ENCODE measurements at places on chromosomes 1 and 21. TPM values are rescaled to one million over a fixed set of nuclear protein-coding genes. Genes with fewer than 3 reads are reported as not detected.
A peak's percentile ranks its signal among the peaks of the same experiment; 100 is the strongest.

- peaks cover 94% of the 10 kb centered on the region for H3K27me3 ChIP-seq
- no peak for DNase-seq
- H3K27ac ChIP-seq: no peak overlapping the region
- H3K36me3 ChIP-seq: no peaks in the 10 kb centered on the region
These were observed 64.9 kb downstream of the MEF2D start for GRCh38 chr1:156435545-156436140.

DNA sequence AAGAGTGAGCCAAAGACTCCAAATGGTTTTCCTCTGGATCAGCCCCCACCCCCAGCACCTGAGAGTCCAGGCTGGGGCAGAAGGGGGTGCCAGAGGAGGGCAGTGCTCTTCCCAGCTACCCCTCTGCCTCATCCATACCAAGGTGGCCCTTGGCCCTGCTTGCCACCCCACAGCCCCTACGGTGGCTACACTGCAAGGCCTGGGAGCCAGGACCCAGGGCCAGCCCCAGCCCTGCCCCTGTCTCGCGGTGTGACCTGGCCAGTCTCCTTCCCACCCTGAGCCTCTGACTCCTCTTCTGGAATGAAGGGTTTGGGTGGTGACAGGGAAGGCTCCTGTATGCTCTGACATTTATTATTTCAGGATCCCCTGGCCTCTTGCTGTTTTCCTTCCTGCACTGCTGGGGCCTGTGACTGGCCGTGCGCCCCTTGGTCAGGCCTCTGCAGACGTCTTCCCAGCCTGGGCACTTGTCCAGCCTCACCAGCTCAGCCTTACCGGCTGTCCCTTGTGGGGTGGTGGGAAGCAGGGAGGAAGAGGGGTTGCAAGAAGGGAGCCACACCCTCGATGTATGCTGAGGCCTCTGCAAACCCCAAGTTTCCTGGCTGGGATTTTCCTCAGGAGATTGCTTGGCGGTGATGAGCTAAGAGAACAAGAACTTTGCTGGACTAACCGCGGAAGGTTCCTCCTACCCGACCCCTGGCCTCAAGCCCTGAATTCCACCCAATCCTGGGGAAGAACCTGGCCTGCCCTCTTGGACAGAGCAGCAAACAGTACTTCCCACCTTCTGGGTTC, 13.5 kb downstream of the ASAP3 start:
- peaks cover 15% of the 10 kb centered on the region for H3K4me1 ChIP-seq
- H3K4me3 ChIP-seq: no peak overlapping the region
- peak overlapping the region; percentile 12 for H3K27ac ChIP-seq
- no peaks in the 10 kb centered on the region for H3K36me3 ChIP-seq

DNA sequence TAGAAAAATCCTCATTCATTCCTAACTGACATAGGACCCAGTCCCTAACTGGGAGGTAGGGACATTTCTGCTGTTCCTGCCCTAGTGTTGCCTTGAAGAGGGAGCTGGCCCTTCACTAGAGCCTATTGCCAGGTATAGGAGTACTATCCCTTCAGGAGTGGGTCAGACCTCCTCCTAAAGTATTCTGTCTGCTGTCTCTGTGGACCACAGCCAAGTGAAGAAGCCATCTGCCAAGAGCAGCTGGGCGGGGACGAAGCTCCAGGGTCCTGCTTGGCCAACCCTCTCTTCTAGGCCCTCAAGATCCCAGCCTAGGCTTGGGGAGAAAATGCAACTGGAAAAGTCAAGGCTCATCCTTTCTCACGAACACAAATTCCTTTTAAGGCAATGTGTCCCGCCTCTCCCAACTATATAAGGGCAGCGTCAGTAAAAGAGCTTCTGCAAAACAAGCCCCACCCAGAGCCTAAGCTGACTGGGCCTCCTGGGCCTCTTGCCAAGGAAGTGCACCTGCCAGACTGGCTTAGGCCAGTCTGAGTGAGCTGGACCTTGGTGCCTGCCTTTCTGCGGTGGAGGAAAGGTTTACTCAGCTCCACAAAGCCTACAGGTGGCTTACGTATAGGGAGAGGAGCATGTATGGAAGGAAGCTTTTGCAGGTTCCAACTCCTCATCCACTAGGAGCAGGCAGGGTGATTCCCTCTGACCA, 638 bp upstream of the TUFT1 start:
- no peaks in the 10 kb centered on the region for H3K36me3 ChIP-seq
- peak overlapping the region; percentile 80 for H3K4me3 ChIP-seq

DNA sequence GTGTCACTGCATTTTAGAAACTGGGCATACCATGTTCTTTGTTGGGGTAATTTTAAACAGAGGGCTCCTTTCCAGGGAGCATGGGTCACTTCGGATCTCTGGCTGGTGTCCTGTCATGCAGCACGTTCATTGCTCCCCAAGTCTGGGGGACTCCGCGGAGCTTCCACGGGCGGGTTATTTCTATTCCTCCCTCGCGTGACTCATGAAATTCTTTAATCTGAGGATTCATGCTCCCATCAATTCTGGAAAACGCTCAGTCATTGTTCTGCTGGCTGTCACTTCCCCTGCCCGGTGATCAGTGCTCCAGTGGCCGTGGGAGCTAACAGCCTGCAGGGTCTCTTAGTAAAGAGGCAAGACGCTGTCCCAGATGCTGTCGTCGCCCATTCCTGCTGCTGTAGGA, 28.1 kb downstream of the CFAP74 start:
- DNase-seq: no peak
- no peak overlapping the region for H3K27ac ChIP-seq
- H3K36me3 ChIP-seq: no peaks in the 10 kb centered on the region
- H3K4me1 ChIP-seq: no peaks in the 10 kb centered on the region
- no peak overlapping the region for H3K4me3 ChIP-seq

IQGAP3 gene
- total RNA-seq: 2.2 TPM

SPAG17 gene
- total RNA-seq: 0.67 TPM

LHX4 gene
- 0.36 TPM for total RNA-seq

PCP4 gene
- not detected for total RNA-seq

USH2A gene
- 0.02 TPM for total RNA-seq

DNA sequence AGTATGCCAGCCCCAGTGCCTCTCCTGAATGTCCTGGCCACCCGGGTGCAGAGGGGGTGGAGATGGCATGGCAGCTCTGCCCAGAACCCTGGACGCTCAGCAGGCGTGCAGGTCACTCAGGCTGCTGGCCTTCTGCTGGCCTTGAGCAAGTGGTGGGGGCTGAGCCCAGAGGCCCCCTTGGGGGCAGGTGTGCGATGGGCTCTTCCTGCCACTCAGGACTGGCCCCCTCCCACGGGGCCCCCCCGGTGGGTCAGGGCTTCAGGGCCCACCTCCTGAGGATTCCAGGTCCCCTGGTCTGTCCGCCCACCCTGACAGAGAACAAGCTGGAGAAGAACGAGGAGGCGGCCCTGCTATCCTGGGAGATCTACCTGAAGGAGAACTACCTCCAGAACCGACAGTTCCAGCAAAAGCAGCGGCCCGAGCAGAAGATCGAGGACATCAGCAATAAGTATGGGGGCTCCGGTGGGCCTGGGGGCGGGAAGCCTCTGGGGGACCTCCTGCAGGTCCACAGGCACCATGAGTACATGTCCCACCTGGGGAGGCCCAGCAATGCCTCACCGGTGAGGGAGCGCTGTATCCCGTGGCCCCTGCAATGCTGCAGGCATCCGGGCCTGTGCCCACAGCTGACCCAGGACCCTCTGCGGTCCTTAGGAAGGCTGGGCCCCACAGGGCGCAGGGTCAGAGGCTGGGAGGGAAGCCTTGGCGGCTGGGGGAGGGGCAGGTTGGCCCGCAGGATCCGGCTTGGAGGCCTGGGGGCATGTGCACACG, 37.0 kb upstream of the LRRC3 start:
- H3K27ac ChIP-seq: no peak overlapping the region
- no peaks in the 10 kb centered on the region for H3K4me1 ChIP-seq
- H3K36me3 ChIP-seq: no peaks in the 10 kb centered on the region
- DNase-seq: no peak

- no peaks in the 10 kb centered on the region for H3K36me3 ChIP-seq
- no peaks in the 10 kb centered on the region for H3K27me3 ChIP-seq
- H3K4me1 ChIP-seq: peaks cover 6% of the 10 kb centered on the region
- no peak overlapping the region for H3K27ac ChIP-seq
- DNase-seq: peak; percentile 16
These were observed 127.8 kb upstream of the GREM2 start for GRCh38 chr1:240739754-240740153.

DNA sequence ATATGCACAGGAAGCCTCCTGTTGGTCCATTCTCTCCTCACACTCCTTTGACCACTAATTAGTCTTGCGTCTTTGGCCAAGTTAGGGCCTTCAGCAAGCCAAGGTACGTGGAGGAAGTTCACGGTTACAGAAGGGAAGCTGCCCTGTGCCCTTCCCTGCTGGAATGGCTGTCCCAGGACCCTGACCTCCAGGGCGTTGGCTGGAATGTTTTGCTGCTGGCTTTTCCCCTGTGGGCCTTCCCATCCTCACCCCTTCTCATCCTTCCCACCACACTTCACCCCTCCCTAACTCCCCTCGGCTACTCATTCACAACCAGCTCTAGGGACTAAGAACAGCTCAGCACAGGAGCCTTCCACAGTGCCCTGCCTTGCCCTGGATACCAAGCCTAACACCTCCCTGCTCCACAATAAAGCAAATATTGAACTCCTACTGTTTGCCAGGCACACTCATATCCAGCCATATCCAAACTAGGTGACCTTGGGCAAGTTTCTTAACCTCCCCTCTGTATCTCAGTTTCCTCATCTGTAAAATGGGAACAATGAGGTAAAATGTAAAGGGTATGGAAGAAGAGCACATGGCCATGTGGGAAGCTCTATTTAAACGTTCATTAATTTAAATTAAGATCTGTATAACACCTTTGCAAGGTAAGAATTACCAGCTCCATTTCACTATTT, 8.8 kb upstream of the CDCP2 start:
- no peaks in the 10 kb centered on the region for H3K4me1 ChIP-seq
- no peak for DNase-seq
- H3K27ac ChIP-seq: no peak overlapping the region
- no peaks in the 10 kb centered on the region for H3K36me3 ChIP-seq

DNA sequence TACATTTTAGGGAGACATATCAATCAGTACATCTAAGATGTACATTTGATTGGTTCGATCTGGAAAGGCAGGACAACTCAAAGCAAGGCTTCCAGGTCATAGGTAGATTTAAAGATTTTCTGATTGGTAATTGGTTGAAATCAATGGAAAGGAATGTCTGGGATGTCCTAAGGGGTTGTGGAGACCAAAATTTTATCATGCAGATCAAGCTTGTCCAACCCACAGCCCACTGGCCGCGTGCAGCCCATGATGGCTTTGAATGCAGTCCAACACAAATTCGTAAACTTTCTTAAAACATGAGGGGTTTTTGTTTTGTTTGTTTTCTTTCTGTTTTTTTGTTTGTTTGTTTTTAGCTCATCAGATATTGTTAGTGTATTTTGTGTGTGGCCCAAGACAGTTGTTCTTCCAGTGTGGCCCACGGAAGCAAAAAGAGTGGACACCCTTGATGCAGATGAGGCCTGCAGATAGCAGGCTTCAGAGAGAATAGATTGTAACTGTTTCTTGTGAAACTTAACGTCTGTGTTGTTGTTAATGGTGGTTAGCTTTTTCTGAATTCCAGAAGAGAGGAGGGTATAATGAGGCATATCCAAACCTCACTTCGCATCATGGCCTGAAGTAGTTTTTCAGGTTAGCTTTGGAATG, 3.1 kb downstream of the IFNAR1 start:
- no peaks in the 10 kb centered on the region for H3K27me3 ChIP-seq
- no peak overlapping the region for H3K4me3 ChIP-seq
- H3K4me1 ChIP-seq: no peaks in the 10 kb centered on the region
- no peak for DNase-seq
- H3K27ac ChIP-seq: no peak overlapping the region

GRCh38 chr1:205211839-205212536, 486 bp upstream of the DSTYK start:
- H3K27me3 ChIP-seq: no peaks in the 10 kb centered on the region
- H3K27ac ChIP-seq: peak overlapping the region; percentile 88
- DNase-seq: no peak

TRPM2 gene
- 0.79 TPM for total RNA-seq

DNA sequence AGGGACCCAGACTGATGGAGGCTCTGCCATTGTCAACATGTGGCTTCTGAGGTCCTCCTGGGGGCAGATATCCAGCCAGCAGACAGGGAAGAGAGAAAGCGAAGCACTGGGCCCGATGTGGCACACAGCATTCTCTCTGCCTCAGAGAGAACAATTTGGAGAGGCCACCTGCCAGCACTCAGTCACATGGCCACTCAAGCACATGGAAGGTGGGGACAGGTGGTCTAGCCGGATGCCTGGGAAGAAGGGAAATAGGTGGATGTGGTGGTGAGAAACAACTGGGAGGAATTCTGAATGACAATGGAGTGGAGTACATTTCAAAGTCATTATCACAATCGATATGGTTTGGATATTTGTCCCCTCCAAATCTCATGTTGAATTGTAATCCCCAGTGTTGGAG, 109.0 kb downstream of the UBE2U start:
- no peak overlapping the region for H3K27ac ChIP-seq
- no peak for DNase-seq
- H3K27me3 ChIP-seq: peaks cover 2% of the 10 kb centered on the region
- no peaks in the 10 kb centered on the region for H3K36me3 ChIP-seq

- peaks cover 5% of the 10 kb centered on the region for H3K4me1 ChIP-seq
- no peaks in the 10 kb centered on the region for H3K36me3 ChIP-seq
- no peak overlapping the region for H3K4me3 ChIP-seq
These were observed 352.0 kb downstream of the NUF2 start for GRCh38 chr1:163673759-163674151.

DNA sequence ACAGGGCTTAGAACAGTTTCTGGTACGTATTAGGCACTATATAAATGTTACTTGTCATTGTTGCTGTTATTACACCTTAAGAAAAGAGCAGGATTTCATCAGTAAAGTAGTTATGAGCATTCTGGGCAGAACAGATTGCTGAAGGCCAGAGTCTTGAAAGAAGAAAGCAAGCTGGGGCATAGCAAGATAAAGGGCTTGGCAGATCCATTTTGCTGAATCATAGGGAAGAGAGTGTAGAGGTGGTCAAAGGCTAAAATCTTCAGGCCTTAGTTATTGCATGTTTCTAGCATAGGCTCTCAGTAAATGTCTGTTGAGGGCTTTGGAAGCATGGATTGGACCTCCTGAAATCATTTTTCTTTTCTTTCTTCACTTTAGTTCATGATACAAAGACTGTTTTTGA, 67.5 kb downstream of the PLA2G4A start:
- no peak overlapping the region for H3K4me3 ChIP-seq
- peak; percentile 34 for DNase-seq
- H3K27ac ChIP-seq: no peak overlapping the region
- H3K4me1 ChIP-seq: peaks cover 3% of the 10 kb centered on the region
- no peaks in the 10 kb centered on the region for H3K27me3 ChIP-seq

DNA sequence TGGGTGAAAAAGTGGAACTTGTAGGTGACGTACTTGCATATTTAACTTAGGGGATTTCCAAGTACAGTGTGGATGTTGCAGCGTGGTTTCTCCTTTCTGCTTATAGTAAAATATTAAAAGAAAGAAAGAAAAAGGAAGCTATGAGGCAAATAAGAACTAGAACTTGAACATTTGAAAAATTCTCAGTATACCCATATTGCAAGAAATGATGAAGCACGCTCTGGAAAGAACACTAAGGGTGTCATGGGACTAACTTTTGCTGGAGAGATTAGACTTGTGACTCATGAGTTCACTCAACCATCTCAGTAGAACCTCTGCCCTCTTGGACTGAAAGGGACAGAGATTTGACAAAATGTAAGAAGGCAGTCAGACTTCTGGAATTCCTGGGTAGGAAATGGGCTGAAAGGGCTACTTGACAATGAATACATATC, 704.5 kb upstream of the ADGRL4 start:
- no peak overlapping the region for H3K4me3 ChIP-seq
- no peaks in the 10 kb centered on the region for H3K36me3 ChIP-seq
- H3K4me1 ChIP-seq: no peaks in the 10 kb centered on the region
- no peak overlapping the region for H3K27ac ChIP-seq
- peak; percentile 79 for DNase-seq
- no peaks in the 10 kb centered on the region for H3K27me3 ChIP-seq

NAXE gene
- 48.5 TPM for total RNA-seq

NMNAT2 gene
- total RNA-seq: 0.50 TPM

All from astrocyte (in vitro differentiated cells and primary cell).